Stimulated activated CD8-positive, alpha-beta memory T cell treated with anti-CD3 and anti-CD28 coated beads, Interleukin-15, amount 100 ng/mL, for 48 hours (primary cell): ENCODE measurements at places on chromosomes 16 and 17.

DNA sequence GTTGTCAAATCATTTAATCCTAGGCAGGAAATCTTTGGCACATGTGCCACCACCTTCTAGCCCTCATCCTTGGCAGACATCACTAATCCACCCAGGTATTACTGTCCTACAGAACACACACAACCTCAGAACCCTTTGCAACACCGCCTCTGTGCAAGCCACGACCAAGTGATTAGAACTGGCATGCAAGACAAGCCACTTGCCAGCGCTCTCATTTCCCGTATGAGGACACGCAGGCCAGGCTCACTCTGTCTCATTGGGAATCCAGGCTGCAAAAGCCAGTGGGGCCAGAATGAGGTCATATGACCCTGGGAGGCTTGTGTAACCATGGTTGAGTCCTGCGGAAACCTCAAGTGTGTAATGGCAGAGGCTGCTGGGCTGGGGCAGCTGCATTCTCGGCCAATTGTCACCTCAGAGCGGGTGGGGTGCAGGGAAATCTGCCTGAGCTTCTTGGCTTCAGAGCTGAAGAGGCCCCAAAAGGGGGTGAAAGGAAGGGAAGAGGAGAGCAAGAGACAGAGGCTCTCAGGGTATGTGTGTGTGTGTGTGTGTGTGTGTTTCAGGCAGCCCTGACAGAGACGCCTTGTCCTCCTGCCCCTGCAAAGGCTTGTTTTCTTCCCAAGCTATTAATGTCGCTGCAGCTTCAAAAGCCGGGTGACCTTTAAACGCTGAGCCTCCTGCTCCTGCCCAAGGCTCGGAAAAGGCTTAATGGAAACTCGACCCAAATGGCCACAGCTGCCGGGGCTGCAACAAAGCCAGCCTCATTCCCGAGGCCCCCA, 43.2 kb upstream of the MRPS23 start:
- DNase-seq, result no peak

DNA sequence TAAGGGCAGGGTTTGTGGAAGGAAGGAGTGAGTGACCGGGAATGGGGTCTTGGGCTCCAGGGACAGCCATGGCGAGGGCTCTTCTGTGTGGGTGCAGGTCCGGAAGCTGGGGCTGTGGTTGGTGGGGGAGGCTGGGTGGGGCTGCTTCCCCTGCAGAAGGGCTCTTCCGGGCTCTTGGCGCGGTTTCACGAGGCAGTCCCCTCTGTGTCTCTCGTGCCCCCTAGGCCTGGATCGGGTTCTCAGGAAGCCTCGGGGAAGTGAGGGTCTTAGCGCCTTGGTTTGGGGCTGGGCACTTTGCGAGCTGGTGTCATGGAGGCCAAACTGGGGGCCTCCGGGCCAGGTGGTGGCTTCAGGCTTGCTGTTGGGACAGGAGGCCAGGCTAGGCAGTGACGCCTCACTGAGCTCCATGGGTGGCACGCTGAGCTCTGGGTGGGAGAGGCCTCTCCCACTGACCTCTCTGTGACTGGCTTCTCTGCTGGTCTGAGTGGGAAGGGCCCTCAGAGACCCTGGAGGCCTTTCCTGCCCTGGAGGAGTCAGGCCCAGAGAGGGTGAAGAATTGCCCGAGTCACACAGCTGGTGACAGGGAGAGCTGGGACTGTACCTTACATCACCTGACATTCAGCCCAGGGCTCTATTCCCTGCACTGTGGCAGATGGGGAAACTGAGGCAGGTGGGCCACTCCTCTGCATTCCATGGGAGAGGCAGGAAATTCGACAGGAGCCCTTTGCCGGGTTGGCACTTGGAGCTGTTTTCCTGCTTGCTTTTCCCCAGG, 8.2 kb downstream of the ADCY7 start:
- DNase-seq, result no peak

DNA sequence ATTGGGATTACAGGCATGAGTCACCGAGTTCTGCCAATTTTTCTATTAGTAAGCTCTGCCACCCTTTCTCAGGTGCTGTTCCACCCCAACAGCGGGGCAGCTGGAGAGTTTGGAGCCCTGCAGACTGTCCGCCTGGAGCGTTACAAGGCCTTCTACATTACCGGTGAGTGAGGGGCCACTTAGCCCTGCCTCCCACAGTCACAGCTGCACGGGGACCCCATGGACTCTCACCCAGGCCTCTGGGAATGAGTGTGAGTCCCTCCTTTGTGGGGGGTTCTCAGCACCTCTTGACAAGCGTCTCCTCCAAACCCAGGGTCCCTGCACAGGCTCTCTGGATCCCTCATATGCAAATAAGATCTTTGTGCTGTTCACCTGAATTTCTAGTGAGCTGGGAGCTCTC, 56.0 kb downstream of the WIPI1 start:
- no peak for DNase-seq

GRCh38 chr17:57634713-57635465, 110.2 kb downstream of the CCDC182 start:
- DNase-seq, result no peak

DNA sequence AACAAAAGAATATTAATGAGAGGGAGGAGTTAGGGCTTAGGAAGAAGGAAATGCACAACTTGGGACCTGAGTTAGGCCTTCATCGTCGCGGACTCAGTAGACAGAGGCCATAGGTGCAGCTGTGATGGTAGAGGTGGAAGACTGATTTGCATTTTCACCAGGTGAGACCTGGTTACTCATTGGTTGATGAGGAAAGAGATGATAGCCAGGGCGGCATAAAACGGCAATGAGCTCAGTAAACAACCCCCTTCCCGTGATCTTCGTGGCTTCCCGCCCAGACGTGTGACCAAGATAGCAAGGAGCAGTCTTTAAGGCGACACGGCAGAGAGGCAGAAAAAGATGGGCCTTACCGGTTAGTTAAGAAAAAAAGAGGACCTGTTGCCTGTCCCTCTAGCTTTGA, at the start of gene TMC5:
Gene TMC5 (plus strand): TSS at position 244 of the 400 bp plus-strand sequence. CDS start 22,156 bp downstream, outside the sequence.
- DNase-seq, result no peak

GRCh38 chr17:6753006-6753445, 2.8 kb upstream of the XAF1 start:
- peak; percentile 12 for DNase-seq
